ENCODE measurements at places on chromosomes 7 and 10. TPM values are rescaled to one million over a fixed set of nuclear protein-coding genes. Genes with fewer than 3 reads are reported as not detected.

- no peak for DNase-seq
Measured at GRCh38 chr7:3960050-3960763, 659.2 kb downstream of the SDK1 start.

DNA sequence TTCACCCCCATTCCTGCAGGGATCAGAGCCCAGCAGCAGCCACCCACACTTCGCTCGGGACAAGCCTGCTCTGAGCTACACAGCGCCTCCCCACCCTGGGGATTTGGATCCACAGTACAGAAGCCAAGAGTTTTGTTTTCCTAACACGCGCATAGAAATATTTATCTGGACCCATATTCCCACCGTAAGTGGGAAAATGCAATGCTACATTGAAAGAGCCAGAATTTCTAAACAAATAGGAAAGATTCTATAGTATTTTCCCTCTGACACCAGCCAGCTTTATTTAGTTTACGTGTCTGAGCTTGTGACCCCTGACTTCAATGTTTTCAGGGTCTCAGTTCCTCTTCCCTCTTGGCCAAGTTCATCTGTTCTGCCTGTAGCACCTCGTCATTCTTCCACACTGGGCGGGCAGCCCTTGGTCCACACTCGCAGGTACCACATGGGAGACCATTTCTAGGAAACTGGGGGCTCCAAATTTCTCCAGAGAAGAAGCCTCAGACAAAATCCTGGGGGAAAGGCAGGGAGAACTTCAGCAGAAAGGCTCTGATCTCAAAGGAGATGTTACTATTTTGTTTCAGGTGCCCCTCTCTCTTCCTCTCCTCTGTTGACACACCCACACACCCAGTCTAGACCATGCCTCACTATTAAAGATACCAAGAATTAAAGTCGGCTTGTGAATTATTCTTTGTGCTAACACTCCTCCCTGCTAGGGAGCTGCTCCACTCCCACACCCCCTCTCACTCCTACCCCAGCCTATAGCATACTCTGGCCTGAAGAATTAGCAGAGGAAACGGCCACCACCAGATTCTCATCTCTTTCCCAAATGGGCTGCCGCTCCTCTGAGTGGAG, 116.0 kb upstream of the PCGF5 start:
- no peak for DNase-seq

DNA sequence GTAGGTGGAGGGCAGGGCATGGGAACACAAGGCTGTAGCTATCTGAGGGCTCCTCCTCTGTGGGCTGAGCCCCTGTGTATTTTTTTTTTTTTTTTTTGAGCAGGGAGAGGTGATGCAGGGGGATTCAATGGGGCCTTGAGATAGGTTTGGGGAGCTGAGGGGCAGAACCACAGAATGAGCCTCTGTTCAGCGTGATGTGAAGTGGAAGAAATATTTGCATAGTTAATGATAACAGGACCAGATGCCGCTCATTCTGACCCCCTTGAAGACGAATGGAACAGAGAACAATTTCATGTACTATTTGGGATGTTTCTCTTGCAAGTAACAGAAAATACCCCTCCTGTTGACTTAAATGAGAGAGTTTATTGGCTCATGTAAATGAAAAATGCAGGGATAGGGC, 69.7 kb upstream of the EMX2 start:
- DNase-seq, result no peak

DNA sequence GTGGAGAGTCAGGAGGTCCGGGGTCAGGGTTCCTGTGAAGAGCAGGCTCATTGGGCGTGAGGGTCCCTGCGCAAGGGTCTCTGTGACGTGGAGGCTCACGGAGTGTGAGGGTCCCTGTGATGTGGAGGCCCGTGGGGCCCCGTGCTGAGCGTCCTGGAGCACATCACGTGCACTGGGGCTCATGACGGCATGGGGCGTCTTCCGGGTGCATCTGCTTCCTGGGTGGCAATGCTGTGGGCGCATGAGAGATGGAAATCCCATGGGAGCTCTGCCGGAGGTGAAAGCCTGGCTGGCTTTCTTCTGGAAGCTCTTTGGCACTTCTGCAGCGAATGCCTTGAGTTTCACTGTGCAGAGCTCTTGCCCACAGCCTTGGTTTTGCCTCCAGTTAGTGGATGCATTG, 71.4 kb downstream of the WDR37 start:
- no peak for DNase-seq

DNA sequence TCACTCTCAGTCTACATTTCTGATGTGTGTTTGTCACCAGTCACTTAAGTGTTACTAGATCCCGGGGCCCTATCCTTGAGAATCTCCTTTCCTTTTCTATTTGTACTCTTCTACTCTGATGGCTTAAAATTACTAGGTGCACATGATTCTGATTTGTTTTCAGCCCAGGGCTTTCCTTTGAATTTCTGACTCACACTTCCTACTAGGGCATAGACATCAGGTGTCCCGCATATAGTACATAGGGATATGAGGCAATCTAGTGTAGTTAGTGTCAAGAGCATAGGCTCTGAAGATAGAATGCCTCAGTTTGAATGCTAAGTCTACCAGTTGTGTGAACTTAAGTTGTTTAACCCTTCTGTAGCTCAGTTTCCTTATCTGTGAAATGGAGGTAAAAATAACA, 49.4 kb upstream of the LRRN3 start:
- peak; percentile 60 for DNase-seq

GRCh38 chr10:71244431-71245419, 32.4 kb downstream of the UNC5B start:
- peak; percentile 59 for DNase-seq

GRCh38 chr10:32048282-32048681, 7.9 kb downstream of the KIF5B start:
- DNase-seq, result no peak

The ZCCHC24 gene
- total RNA-seq, result 5.7 TPM

The BNIP3 gene
- total RNA-seq, result 40.1 TPM

The FKBP6 gene
- total RNA-seq, result not detected
